ENCODE measurements at places on chromosomes 3 and 15. TPM values are rescaled to one million over a fixed set of nuclear protein-coding genes. Genes with fewer than 3 reads are reported as not detected.

THRB gene
- total RNA-seq: 0.81 TPM

KY gene
- total RNA-seq: not detected

ZNF662 gene
- not detected for total RNA-seq

APOD gene
- 0.91 TPM for total RNA-seq

CNTN6 gene
- total RNA-seq: not detected

FOXB1 gene
- total RNA-seq: 0.05 TPM

CSTA gene
- total RNA-seq: not detected

UCN2 gene
- not detected for total RNA-seq

MRAS gene
- total RNA-seq: 1.3 TPM
